Common myeloid progenitor, CD34-positive (primary cell): ENCODE measurements at places on chromosomes 4 and X.

DNA sequence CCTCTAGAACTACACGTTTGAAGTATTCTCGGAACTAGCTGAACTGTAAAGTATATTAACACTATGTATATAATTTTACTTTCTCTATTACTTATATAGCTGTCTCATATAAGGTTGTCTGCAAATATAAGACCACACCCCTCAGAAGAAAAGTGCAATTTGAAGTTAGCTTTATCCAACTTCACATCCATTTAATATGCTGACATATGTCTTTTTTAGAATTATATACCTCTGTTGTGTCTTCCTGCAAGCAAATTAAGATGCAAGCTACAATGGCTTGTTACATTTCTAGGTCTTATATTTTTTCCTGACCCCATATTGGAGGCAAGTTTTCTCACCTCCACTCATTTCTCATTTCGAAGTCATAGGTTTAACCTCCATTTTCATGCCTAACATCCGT lies 349.0 kb upstream of the AGA start:
- no peak for DNase-seq

DNA sequence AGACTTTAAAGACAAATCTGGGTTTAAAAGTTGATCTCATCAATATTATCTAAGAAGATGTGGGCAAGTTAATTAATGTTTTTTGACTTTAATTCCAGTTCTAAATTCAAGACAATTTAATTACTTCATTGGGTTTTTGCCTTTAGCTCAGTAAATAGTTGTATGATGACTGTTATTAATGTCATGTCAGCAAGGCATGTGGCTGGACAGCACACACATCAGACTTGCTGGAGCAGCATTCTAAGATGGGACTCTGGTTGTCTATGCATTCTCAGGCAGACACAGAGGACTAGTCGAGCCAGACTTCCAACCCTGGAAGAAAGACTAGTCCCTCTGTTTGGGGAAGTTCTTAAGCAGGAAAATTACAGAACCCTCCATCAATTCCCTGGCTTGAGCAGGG lies 180.7 kb upstream of the GK2 start:
- no peak for DNase-seq

DNA sequence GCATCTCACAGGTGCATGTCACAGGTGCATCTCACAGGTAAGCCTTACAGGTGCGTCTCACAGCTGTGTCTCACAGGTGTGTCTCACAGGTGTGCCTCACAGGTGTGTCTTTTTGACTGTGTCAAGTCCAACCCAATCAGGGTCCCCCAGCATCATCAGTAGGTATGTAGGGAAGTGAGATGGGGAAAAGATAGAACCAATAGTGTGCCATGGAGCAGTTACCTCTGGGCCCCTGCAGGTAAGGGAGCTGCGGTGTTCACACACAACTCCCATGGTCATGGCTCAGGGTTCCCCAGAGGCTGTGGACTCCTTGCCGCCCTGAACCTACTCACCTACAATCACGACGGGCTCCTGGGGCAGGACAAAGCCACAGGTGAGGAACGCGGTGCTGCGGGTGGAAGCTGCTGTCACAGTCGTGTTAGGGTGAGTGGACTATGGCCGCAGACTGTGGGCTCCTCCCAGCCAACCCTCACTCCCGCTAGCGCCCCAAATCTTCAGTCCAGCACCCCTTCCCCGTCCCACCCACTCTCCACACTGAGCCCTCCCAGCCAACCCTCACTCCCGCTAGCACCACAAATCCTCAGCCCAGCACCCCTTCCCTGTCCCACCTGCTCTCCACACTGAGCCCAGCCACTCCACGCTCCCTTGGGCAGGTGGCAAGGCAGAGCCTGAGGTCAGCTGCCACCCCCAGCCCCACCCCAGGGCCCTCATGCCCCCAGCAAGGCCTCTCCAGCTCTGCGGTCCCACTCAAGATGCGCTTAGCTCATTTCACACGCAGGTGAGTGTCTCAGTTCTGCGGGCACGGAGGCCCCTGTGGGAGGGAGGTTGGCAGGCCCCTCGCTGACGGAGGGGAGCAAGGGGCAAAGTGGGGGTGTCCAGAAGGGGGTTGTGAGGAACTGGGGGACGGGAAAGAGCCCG lies 2.1 kb upstream of the PDE6B start:
- DNase-seq: no peak

DNA sequence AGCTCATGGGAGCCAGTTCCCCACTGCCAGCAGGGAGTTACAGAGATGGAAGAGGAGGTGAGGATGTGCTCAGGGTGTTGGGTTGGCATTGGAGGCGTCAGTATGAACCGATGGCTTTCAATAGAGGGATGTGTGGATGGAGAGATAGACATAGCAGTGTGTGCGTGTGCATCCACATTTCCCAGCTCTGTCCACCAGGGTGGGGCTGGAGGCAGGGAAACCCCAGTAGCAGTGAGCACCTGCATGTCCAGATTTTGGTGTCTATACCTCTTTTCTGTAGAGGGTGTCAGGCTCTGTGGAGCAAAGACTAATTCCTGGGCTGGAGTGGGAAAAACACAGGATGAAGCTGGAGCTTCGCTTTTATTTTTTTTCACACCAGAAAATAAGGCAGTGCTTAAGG lies 37.2 kb upstream of the HGFAC start:
- DNase-seq: no peak

GRCh38 chrX:48919360-48919841 lies 577 bp upstream of the PIM2 start:
- DNase-seq: no peak

- peak; percentile 22 for DNase-seq
Observed at GRCh38 chr4:168506014-168506413, 9.2 kb downstream of the PALLD start.

DNA sequence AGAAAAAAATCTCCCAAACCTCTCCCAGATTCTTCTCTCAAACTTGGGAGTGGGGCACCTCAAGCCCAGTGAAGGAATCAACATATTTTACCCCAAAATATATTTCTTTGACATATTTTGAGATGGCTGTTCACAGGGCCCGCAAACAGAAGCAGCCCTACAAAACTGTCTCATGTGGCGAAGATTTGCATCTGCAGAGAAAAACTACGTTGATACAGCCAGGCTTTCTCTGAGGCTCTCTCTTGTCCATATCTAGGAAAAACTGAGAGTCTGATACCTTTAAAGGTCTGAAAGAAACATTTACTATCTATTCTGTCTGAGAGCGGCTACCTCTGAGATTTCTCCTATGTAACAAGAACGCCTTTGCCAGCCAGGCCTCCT lies 23.3 kb upstream of the TMSB4X start:
- no peak for DNase-seq

- no peak for DNase-seq
Observed at GRCh38 chr4:103012060-103012459, 7.4 kb downstream of the SLC9B1 start.

DNA sequence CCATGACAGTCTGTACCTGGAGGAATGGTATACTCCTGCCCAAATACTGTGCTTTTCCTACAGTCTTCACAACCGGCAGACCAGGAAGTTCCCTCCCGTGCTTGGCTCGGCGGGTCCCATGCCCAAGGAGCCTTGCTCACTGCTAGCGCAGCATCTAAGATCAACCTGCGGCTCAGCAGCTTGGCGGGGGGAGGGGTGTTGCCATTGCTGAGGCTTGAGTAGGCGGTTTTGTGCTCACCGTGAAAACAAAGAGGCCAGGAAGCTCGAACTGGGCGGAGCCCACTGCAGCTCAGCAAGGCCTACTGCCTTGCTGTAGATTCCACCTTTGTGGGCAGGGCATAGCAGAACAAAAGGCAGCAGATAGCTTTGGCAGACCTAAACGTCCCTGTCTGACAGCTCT lies 152.7 kb downstream of the TEX11 start:
- DNase-seq: no peak

GRCh38 chr4:174222266-174222872 lies 61.1 kb downstream of the FBXO8 start:
- peak; percentile 39 for DNase-seq

- DNase-seq: no peak
Observed at GRCh38 chrX:10415306-10416001, 204.9 kb downstream of the MID1 start.

- DNase-seq: no peak
Observed at GRCh38 chr4:8195841-8196458, 3.1 kb upstream of the SH3TC1 start.

DNA sequence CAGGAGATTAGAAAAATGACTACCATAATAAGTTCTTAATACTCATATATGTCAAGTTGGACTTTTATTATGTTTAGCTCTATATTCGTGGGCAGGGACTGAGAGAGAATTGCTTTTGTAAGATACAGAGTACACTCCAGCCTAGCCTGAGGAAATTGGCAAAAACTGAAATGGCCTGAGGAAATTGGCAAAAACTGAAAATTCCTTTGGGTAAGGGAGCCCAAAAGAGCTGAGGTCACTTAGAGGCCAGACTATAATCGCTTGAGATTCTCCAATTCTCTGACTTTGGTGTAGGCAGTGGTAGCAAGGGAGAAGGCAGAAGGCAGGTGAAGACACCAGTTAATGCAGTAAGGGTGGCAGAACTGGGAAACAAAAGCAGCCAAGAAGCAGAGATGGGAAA lies 124.5 kb upstream of the HCCS start:
- DNase-seq: no peak

GRCh38 chrX:17104433-17104832 lies 158.0 kb downstream of the REPS2 start:
- DNase-seq: no peak

GRCh38 chr4:147094238-147094637 lies 148.6 kb upstream of the TTC29 start:
- DNase-seq: no peak

DNA sequence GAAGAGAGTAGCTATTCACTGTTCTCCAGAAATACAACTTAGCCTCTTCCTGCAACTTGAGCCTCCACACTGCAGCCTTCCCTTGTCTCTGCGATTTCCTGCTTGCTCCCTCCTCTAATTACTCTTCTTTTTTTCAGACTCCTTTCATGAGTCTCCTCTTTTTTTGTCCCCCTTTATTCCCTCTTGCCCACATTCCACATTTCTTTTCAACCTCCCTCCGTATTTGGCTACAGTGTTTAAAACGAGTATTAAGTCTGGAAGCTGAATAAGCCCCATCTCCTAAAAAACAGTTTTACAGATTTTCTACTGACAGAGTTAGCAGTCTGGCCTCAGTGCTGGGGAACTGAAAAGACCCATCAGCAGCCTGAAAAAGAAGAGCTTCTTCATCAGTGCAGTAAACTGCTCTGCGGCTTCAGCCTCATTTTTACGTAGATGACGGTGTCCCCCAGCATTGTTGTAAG lies 141.5 kb downstream of the TENM3 start:
- DNase-seq: no peak

DNA sequence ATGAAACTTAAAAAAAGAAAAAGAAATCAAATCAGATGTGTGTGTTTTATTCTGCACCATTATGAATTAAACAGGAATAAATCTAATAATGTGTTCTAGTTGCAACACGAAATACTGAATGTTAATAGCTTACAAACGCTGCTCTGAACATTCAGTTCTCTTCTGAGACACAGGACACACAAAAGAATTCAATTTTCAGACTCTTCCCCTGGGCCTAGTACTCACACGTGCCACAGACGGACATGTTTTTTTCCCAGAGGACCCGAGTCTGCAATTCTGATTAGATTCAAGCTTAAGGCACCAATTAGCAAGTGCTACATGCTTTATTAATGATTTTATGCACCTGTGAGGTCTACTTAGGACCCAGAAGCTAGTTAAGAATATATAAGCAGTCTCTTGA lies 20.5 kb downstream of the C4orf54 start:
- no peak for DNase-seq

- DNase-seq: no peak
Observed at GRCh38 chr4:173669460-173670179, 139.6 kb upstream of the HAND2 start.

DNA sequence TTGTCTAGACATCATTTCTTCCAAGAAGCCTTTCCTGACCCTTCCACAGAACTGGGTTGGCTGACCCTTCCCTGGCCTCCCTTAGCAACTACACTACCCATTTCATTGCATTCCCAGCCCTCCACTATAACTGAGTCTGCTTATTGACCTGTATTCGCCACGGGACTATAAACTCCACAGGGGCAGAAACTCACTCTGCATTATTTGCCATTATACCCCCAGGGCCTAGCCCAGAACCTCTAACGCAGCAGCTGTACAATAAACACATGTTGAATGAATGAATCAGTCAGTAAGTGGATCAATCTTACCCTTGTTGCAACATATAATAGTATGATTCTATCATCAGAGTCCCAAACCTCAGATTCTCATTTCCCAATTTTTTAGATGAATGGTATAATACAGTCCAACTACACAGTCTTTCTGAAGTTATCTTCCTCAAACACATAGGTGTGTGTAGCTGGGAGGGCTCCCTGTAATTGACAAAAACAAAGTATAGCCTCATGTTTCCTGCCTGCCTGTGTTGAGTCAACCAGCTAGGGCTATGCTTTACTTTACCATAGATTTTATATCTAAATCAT lies 209.3 kb downstream of the CHIC2 start:
- DNase-seq: no peak

DNA sequence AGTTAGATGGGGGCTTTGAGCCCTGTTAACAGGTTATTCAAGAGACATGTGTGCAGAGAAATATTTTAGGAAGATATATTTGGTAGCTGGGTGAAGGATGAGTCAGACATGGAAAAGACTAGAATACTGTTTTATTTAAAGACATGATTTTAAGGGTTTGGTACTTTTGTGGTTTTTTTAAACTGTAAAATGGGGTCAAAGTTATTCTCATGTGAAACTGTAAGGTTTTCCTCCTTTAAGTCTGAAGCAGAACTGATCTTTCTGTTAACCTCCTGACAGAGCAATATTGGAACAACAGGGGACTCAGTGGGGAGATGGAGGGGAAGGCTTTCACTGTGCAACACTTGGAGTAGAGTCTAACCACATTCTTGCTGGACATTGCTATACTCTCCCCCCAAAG lies 112.4 kb upstream of the LSM6 start:
- no peak for DNase-seq

DNA sequence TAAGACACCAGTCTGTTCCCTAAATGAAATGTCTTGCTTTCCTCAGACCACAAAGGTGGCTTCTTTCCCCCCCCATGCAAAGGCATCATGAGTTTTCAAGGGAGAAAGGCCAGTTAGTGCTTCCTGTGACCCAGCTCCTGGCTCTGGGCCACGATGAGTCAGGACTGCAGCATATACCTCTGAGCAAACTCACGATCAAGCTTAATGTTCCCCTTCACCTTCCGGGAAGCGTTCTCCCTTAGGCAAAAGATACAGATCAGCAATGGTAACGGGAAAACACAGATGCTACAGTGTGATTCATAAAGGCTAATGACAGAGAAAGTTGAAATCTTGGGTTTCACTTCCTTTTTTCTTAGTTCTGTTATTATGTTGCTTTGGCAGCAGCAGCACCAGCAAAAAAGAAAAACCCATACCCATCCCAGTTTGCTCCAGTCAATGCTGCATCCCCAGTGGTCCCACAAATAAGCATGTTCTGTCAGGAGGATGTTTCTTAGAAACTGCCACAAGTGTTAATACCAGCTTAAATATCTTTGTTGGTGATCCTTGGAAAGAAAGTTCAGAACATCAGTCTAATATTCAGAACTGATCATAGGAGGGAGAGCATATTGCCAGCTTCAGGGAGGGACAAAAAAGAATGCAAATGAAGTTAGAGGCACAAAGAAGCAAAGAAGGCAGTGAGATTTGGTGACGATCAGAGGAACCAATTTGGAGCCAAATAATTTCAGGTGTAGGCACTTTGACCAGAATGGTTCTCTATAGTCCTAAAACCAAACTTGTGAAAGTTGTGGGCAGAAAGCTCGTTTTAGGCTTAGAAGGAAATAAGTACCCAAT lies 41.2 kb downstream of the LONRF3 start:
- peak; percentile 76 for DNase-seq

- DNase-seq: no peak
Observed at GRCh38 chrX:18861511-18861910, 122.4 kb downstream of the PHKA2 start.
